Osteocyte (in vitro differentiated cells): ENCODE measurements at places on chromosomes 7 and 10. TPM values are rescaled to one million over a fixed set of nuclear protein-coding genes. Genes with fewer than 3 reads are reported as not detected.
A peak's percentile ranks its signal among the peaks of the same experiment; 100 is the strongest.

GRCh38 chr7:47249361-47249760 lies 332.6 kb downstream of the TNS3 start:
- H3K36me3 ChIP-seq, result peaks cover 3% of the 10 kb centered on the region
- H3K27ac ChIP-seq, result no peak overlapping the region
- DNase-seq, result no peak
- no peak overlapping the region for H3K4me3 ChIP-seq
- no peaks in the 10 kb centered on the region for H3K27me3 ChIP-seq
- H3K4me1 ChIP-seq, result peaks cover 9% of the 10 kb centered on the region

GRCh38 chr10:83432261-83433045 lies 706.9 kb upstream of the GHITM start:
- H3K4me1 ChIP-seq, result no peaks in the 10 kb centered on the region
- no peak overlapping the region for H3K4me3 ChIP-seq
- no peak for DNase-seq
- no peaks in the 10 kb centered on the region for H3K36me3 ChIP-seq
- no peak overlapping the region for H3K27ac ChIP-seq

DNA sequence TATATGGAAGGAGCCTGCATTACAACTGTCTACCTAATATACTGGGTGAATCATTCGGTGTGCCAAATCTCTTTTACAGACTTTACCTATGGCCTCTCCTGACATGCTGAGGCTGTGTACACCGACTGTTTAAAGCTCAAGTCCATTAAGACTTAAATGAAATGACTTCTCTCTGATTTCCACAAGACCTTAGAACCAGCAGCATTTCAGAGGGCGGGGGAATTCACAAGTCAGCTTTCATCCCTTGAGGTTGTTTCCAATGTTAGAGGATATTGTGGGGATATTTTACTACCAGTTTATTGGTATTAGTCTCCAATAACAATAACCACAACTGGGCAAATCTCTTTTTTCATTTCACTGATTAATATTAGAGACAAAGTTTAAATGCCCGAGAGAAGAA lies 87.1 kb upstream of the IKZF1 start:
- no peak overlapping the region for H3K4me3 ChIP-seq
- H3K27me3 ChIP-seq, result no peaks in the 10 kb centered on the region
- DNase-seq, result no peak
- H3K4me1 ChIP-seq, result no peaks in the 10 kb centered on the region
- no peak overlapping the region for H3K27ac ChIP-seq

- H3K4me3 ChIP-seq, result no peak overlapping the region
- no peak for DNase-seq
- peaks cover 4% of the 10 kb centered on the region for H3K36me3 ChIP-seq
- H3K27ac ChIP-seq, result peak overlapping the region; percentile 20
- peaks cover 38% of the 10 kb centered on the region for H3K4me1 ChIP-seq
Observed at GRCh38 chr10:74307061-74307651, 156.1 kb downstream of the ADK start.

GRCh38 chr10:87598700-87599099 lies 61.0 kb upstream of the PAPSS2 start:
- peaks cover 18% of the 10 kb centered on the region for H3K4me1 ChIP-seq
- H3K36me3 ChIP-seq, result no peaks in the 10 kb centered on the region
- DNase-seq, result no peak
- H3K4me3 ChIP-seq, result no peak overlapping the region

- H3K4me3 ChIP-seq, result no peak overlapping the region
- no peak for DNase-seq
- peaks cover 4% of the 10 kb centered on the region for H3K36me3 ChIP-seq
- no peak overlapping the region for H3K27ac ChIP-seq
- H3K27me3 ChIP-seq, result no peaks in the 10 kb centered on the region
- peaks cover 9% of the 10 kb centered on the region for H3K4me1 ChIP-seq
Observed at GRCh38 chr7:46446151-46446550, 525.1 kb upstream of the IGFBP3 start.

DNA sequence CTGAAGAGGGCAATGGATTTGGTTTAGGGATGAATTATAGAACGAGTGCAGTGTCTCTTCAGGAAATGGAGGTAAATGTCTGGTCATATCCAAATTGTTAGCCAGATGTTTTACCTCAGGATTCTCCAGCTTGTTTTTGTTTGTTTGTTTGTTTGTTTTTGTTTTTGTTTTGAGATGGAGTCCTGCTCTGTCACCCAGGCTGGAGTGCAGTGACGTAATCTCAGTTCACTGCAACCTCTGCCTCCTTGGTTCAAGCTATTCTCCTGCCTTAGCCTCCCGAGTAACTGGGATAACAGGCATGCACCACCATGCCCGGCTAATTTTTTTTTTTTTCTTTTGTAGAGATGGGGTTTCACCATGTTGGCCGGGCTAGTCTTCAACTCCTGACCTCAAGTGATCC lies 6.9 kb downstream of the C10orf120 start:
- no peak overlapping the region for H3K27ac ChIP-seq
- H3K27me3 ChIP-seq, result peaks cover 7% of the 10 kb centered on the region
- no peak overlapping the region for H3K4me3 ChIP-seq
- no peaks in the 10 kb centered on the region for H3K36me3 ChIP-seq

Gene GIMAP2
- not detected in 2 replicates for total RNA-seq

Gene CD36
- 0.08 and 0.86 TPM in 2 replicates for total RNA-seq

Gene GSAP
- total RNA-seq, result 0.83 and 0.84 TPM in 2 replicates
